ENCODE measurements at places on chromosomes 4 and X.

- DNase-seq, result peak; percentile 70
Observed at GRCh38 chr4:112604589-112604988, 32.1 kb downstream of the ZGRF1 start.

DNA sequence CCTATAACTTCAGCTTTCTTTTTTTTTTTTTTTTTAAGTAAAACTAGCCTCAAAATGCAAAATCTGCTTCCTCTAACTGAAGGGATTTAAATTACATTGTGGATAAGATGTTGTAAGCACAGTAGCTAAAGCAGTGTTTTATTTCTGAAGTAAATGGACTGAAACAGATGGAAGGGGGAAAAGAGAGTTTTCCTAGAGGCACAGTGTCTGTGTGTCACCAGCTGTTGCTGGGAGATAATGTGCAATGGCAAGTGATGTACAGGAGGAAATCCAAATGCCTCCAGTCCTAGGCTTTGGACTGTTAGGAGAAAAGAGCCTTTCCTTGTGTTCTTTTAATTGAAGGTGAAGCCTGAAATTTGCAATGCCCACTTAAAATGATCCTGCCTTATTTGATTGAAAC, 672.1 kb downstream of the GRXCR1 start:
- no peak for DNase-seq

DNA sequence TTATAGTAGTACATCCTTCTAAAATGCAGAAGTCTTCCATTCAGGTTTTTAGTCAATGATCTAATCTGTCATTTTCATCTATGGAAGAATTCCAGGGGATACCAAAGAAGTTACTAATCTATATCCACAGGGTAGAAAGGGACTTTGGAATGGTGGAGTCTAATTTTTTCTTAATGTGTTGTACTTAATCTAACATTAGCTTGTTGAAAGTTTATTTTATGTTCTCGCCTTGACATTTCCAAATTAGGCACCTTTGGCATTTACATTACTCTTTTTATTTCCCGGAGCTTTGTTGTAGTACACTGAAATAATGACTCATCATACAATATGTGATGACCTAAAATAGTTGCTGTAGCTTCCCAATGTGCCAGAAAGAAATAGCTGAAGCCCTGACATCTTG, 91.5 kb downstream of the HTR2C start:
- DNase-seq, result no peak

DNA sequence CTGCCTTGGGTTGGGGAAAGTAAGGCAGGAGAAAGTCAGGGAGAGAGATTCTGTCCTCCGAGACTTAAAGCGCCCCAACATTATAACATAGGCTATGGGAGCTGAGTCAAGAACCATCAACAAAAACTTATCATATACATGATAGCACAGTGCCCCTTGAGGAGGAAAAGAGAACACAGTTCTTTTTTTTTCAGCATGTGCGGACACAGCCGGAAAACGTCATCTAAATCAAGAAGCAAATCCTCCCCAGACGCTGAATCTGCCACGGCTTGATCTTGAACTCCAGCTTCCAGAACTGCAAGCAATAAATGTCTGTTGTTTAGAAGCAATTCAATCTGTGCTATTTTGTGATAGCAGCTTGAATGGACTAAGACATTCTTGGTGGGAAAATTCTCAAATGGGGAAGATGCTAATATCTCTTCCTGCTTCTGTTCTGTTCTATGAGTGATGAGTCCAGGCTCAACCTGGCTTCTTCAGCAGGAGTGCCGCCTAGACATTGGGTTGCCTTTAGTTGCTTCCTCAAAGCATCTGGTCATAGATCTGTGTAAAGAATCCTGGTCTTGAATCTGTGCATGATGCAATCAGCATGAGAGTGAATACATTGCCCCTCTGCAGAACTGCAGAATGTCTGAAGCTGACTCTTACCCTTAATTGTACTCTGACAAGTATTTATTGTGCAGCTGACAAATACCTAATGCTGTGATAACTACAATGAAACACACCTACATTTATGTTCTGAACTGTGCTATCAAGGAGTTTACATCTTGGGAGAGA, 549.8 kb upstream of the PRKX start:
- peak; percentile 48 for DNase-seq

DNA sequence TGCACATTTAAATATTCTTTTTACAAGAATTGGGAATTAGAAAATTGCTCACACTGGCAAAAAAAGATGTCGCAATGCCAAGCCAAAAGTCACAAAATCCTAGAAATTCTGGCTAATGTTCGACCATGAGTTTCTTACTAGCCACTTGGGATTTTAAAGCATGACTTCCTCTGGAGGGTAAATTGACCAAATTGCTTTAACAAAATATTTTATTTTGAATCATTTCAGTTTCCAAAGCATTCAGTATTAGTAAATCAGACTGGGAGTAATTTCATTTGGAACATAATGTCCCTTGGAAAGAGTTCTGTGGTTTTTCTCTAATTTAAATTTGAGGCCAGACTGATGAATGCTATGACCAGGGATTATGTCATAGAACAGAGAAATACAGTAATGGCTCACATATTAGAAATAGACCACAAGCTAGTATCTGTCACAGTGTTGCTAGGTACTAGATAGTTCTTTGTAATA, 7.6 kb upstream of the CXCL5 start:
- no peak for DNase-seq

GRCh38 chr4:119286377-119287002, 35.4 kb downstream of the FABP2 start:
- peak; percentile 81 for DNase-seq

GRCh38 chr4:5874811-5875449, 18.0 kb downstream of the CRMP1 start:
- DNase-seq, result peak; percentile 84

- DNase-seq, result no peak
Observed at GRCh38 chrX:103774070-103774642, 2.5 kb upstream of the PLP1 start.

GRCh38 chr4:113467581-113467980, 294.0 kb downstream of the CAMK2D start:
- peak; percentile 41 for DNase-seq

DNA sequence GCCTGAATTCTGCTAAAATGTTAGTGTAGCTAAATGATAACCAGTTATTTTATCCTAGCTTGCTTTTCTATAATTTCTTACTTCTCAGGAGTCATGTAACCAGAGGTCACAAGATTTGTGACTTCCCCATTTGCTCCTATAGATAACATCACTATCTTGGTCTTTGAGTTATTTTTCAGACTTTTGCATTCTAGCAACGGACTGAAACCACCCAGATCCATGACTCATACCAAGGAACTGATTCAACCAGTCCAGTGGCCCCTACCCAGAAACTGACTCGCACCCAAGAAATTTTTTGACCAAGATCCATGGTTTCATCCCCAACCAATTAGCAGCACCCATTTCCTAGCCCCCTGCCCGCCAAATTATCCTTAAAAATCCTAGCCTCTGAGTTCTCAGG, 50.0 kb downstream of the IQCM start:
- DNase-seq, result no peak

GRCh38 chrX:7074148-7074907, 73.2 kb upstream of the STS start:
- DNase-seq, result peak; percentile 13

DNA sequence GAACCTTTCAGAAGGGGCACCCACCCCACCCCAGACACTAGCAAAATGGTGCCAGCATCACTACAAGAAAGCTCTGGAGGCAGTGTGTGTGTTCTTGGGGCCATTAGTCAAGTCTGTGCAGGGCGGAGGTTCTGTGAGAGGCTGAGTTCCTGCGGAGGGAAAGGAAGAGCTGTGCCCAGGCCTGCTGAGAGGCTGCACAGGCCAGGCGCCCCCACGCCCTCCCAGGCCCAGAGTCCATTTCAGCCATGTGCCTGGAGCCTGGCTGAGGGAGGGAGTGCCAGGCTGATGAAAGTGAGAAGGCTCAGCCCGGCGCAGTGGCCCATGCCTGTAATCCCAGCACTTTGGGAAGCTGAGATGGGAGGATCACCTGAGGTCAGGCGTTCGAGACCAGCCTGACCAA, 90.0 kb downstream of the DCTD start:
- no peak for DNase-seq

GRCh38 chr4:173051716-173052115, 116.9 kb upstream of the GALNT7 start:
- DNase-seq, result peak; percentile 68

GRCh38 chr4:59571805-59572430, 1628.2 kb upstream of the ADGRL3 start:
- no peak for DNase-seq

GRCh38 chrX:113522814-113523213, 682.2 kb upstream of the AMOT start:
- no peak for DNase-seq

DNA sequence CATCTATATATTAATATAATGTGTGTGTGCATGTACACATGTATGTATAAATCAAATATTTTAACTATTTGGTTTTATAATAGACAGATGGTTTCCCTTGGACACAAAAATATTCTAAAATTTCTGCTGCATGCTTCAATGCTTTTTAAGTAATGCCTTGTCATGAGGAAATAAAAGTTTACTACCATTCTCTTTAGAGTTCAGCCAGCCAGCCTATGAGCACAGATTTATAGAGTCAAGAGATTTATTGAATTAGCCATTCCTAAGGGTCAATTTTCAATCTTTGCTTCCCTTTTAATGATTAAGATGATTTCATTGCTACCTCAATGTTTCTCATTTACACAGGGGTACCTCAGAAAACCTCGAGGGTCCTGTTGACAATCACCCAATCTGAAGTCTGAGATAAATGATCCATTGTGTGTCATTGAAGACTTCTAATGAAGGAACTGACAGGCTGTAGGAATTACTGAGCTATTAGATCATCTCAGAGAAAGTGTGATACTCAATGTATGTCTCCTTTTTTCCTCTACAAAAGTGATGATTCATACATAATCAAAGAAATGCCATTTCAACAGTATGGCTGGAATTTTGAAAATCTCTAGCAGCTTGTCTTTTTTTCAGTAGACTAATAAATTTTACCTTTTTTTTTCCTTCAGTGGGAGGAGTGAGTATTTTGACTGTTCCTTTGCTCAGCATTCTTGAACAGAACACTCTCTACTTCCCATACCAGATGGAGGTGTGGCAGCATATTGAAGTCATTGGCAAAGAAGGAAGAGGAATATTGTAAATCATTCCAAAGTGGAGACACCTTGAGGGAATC, 222.6 kb upstream of the PCDH18 start:
- DNase-seq, result peak; percentile 40

DNA sequence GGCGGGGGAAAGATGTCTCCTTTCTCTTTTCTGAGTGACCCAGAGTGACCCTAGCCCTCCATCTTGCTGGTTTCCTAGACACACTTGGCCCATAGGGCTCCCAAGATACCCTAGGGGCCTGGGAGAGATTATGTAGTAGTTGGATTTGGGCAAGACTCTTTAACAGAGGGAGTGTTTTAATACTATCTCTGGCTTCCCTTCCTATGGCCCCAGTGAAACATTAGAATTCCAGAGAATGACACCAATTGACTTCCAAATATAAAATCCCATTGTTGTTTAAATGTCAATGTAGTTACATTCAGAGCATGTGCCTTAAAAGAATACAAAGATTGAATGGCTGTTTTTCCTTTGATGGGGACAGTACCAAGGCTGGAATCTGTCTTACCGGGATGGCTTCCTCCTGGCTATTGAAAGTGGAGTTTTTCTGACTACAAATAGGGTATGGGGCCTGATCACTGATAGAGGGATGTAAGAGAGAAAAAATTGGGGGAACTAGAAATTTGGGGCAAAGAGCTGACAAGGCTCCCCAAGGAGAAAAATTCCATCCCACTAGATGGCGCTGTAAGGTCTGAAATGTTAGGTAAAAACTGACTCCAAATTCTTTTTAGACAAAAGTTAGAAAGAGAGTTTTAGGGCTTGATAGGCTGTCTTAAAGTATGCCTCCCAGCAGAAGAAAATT, 10.7 kb downstream of the TENT5D start:
- no peak for DNase-seq

DNA sequence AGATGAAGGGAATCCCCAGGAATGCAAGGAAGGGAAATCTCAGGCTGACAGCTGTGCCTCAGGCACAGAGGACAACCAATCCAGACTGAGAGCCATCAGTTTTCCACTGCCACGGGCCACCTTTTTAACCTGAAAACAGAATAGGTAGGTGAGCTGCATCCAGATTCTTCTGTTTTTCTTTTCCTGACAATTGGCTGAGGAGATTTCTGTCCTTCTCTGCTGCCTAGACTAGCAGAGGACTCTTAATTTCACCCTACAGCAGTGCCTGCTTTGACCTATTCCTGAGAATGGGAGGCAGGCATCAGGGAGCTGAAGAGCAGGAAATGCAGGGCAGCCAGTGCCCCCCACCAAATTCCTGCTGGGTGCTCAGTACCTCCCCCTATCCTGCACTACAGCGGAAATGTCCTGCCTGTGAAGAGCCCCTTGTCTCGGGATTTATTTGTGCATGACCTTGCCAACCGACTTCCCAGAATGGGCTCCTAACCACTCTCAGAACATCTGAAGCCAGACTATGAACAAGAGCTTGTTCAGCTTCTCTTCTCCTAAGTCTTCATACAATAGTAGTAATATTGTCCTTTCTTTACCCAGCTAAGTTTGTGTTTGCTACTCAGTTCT, 65.1 kb downstream of the CASK start:
- DNase-seq, result no peak

GRCh38 chrX:84415140-84415539, 87.1 kb downstream of the HDX start:
- DNase-seq, result peak; percentile 2

- no peak for DNase-seq
Observed at GRCh38 chrX:20718592-20719380, 452.1 kb upstream of the RPS6KA3 start.

GRCh38 chrX:66015152-66015831, 24.6 kb downstream of the VSIG4 start:
- peak; percentile 20 for DNase-seq

DNA sequence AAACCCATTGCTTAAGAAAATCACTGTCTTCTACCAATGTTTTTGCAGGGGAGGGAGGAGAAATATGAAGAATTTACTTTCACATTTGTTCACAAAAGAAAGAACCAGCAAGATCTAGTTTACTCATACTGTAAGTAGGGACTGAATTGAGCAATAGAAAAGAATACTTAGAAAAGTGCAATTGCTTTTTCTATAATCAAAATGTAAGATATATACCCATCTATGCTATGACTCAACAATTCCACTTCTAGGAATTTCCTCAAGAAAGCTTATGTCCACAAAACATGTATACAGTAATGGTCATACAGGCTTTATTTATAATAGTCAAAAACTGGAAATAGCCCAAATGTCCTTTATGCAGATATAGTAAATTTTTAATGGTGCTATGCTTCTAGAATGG, 196.4 kb downstream of the LRBA start:
- no peak for DNase-seq

DNA sequence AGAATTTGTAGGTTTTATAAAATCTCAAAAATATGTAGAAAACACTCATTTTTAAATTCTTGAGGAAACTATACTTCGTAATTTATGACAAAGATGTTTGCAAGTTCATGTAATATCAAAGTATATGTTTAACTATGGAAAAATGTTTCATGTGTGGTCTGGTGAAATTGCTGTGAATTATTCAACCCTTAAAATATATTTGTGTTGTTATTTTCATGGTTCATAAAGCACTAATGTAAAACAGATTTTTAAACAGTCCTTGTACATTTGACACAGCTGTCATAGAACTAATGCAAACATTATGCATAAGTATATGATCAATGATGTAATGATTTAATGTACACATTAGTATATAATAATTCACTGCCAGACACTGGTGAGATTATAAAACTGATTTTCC, 83.1 kb upstream of the ARSJ start:
- no peak for DNase-seq
